ENCODE measurements at places on chromosomes 4 and X.

GRCh38 chr4:24287096-24287495 is 297.3 kb downstream of the DHX15 start:
- no peak overlapping the region for H3K27ac ChIP-seq
- DNase-seq = no peak
- no peaks in the 10 kb centered on the region for H3K36me3 ChIP-seq
- no peaks in the 10 kb centered on the region for H3K27me3 ChIP-seq
- no peaks in the 10 kb centered on the region for H3K4me1 ChIP-seq

- peaks cover 27% of the 10 kb centered on the region for H3K36me3 ChIP-seq
- peak overlapping the region; percentile 61 for H3K27ac ChIP-seq
- DNase-seq = no peak
- H3K27me3 ChIP-seq = no peaks in the 10 kb centered on the region
- peak overlapping the region; percentile 57 for H3K4me3 ChIP-seq
- H3K4me1 ChIP-seq = peaks cover 45% of the 10 kb centered on the region
These were observed 1.1 kb downstream of the IRAK1 start for GRCh38 chrX:154018518-154019060.

DNA sequence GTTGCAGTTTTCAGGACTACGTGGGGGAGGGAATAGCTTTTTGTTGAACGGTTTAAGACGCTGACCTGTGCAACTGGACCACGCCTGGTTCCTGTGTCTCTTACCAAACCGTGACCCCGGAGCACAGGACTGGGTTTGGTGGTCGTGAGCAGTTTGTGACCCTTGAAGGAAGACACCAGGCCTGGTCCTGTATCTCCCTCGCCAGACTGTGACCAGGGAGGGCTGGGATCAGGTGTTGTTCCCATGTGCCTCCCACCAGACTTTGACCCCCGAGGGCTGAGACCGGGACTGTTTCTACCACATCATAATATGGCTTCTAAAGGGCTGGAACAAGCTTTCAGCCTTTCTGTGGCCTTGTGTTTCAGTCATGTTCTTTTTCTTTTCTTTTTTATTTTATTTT is 683 bp downstream of the EBP start:
- H3K36me3 ChIP-seq = peaks cover 14% of the 10 kb centered on the region
- H3K4me3 ChIP-seq = peak overlapping the region; percentile 76
- H3K27me3 ChIP-seq = no peaks in the 10 kb centered on the region
- H3K4me1 ChIP-seq = peaks cover 35% of the 10 kb centered on the region
- peak overlapping the region; percentile 65 for H3K27ac ChIP-seq

- no peaks in the 10 kb centered on the region for H3K4me1 ChIP-seq
- no peak overlapping the region for H3K27ac ChIP-seq
- no peak for DNase-seq
- H3K36me3 ChIP-seq = no peaks in the 10 kb centered on the region
- H3K27me3 ChIP-seq = no peaks in the 10 kb centered on the region
- no peak overlapping the region for H3K4me3 ChIP-seq
These were observed 424.2 kb downstream of the PDGFC start for GRCh38 chr4:156547439-156547838.

GRCh38 chr4:139267301-139267700 is 12.7 kb downstream of the MGARP start:
- no peaks in the 10 kb centered on the region for H3K36me3 ChIP-seq
- H3K27ac ChIP-seq = no peak overlapping the region
- H3K4me1 ChIP-seq = peaks cover 7% of the 10 kb centered on the region
- H3K4me3 ChIP-seq = no peak overlapping the region

DNA sequence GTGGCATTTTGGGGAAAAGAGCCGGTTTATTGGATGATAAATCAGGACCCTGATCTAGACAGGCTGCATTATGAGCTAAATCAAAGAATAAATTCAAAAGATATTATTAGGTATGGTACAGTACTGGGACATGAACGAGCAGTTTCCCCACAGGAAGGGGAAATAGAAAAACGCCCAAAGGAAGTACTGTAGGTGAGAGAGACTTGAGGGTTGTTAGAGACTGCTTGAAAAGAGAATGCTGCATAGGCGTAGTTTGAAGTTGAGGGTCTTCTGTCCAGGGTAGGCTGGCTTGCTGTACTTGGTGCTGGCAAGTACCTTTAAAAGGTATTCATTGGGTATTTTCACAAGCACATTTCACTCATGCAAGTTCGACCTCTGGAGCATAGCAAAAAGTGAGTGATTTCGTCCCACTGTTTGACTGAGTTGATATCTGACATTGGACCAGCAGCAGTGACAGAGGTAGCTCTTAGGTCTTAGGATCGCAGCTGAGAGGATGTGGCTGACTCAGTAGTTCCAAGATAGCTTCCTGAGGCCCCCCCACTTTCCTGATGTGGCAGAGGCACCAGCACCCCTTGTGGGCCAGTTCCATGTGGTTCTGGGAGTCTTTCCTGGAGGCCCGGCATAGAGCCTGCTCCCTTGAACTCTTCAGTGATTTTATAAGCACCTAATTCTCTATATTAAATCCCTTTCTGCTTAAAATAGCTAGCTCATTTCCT is 64.3 kb downstream of the TMEM131L start:
- peak overlapping the region; percentile 32 for H3K4me3 ChIP-seq
- H3K4me1 ChIP-seq = peaks cover 78% of the 10 kb centered on the region
- H3K27ac ChIP-seq = peak overlapping the region; percentile 77
- H3K36me3 ChIP-seq = peaks cover 13% of the 10 kb centered on the region

- DNase-seq = no peak
- no peak overlapping the region for H3K27ac ChIP-seq
- no peaks in the 10 kb centered on the region for H3K27me3 ChIP-seq
- H3K4me1 ChIP-seq = no peaks in the 10 kb centered on the region
- H3K36me3 ChIP-seq = no peaks in the 10 kb centered on the region
These were observed 170.9 kb downstream of the FRMPD4 start for GRCh38 chrX:12309040-12309743.

- no peak for DNase-seq
- H3K27ac ChIP-seq = no peak overlapping the region
- peaks cover 3% of the 10 kb centered on the region for H3K27me3 ChIP-seq
- H3K4me1 ChIP-seq = no peaks in the 10 kb centered on the region
These were observed 15.4 kb upstream of the TBC1D19 start for GRCh38 chr4:26568446-26568994.

DNA sequence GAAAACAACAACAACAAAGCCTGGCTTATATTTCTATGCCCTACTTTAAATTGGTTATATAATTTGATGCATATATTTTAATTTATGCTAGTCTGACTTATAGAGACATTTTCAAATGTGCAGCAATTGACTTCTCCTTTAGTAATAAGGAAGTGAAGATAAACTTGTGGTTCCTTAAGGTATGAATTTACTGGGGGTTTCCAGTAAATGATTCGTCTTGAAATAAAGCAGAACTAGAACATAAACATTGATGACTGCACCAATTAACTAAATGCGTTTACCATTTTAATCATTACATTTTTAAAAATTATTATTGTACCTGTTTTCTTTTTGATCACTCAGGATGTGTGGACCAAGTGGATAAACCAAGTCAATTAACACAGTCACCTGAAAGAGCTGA is 99.6 kb upstream of the CCSER1 start:
- no peaks in the 10 kb centered on the region for H3K4me1 ChIP-seq
- H3K27ac ChIP-seq = no peak overlapping the region
- no peak for DNase-seq
- no peak overlapping the region for H3K4me3 ChIP-seq
- H3K36me3 ChIP-seq = no peaks in the 10 kb centered on the region

- peak overlapping the region; percentile 33 for H3K27ac ChIP-seq
- peaks cover 6% of the 10 kb centered on the region for H3K36me3 ChIP-seq
- H3K27me3 ChIP-seq = no peaks in the 10 kb centered on the region
- H3K4me3 ChIP-seq = peak overlapping the region; percentile 93
- peaks cover 16% of the 10 kb centered on the region for H3K4me1 ChIP-seq
These were observed 653 bp downstream of the PLA2G12A start for GRCh38 chr4:109729117-109729717.

DNA sequence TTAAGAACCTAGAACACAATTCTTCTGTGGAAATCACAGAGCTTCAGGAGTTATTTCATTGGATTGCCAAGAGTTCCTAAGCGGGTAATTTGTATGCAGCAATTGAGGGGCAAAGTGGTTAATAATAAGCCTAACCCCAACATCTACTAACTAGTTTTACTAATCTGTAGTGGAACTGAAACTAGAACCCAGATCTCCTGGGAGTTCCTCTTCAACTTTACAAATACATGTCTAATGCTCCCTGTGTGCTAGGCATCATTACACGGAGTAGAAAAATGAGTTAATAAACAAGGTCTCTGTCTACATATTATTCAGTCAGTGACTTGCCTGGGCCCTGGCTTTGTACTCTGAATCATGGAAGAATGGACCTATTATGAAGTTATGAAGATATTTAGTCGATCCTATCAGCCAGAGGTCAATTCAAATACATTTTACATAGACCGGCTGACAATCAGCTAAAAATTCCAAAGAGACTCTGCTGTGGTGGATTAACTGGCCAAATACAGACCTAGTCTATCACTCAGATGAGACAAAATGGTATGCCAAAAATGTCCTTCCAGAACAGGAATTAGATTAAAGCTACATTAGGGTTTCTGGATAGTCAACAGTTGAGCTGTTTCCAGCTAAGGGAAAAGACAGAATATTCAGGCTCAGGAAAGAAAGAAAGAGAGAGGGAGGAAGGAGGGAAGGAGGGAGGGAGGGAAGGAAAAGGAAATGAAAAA is 326.0 kb downstream of the FBXW7 start:
- no peak overlapping the region for H3K27ac ChIP-seq
- H3K27me3 ChIP-seq = no peaks in the 10 kb centered on the region
- no peaks in the 10 kb centered on the region for H3K36me3 ChIP-seq
- H3K4me3 ChIP-seq = no peak overlapping the region
- no peaks in the 10 kb centered on the region for H3K4me1 ChIP-seq
- DNase-seq = no peak

DNA sequence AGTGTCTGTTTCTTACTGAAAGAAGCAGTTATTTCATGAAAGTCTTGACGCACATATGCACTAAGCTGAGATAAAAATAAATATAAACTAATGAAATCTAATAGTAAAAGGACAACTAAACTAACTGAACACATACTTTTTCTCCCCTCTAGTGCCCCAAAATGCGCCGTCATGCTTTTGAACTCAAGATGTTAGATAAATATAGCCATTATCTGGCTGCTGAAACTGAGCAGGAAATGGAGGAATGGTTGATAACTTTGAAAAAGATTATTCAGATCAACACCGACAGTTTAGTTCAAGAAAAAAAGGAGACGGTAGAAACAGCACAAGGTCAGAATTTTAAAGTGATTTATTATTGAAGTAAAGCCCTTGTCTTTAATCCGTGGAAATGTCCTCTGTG is 70.2 kb downstream of the DOCK11 start:
- H3K4me3 ChIP-seq = no peak overlapping the region
- no peaks in the 10 kb centered on the region for H3K4me1 ChIP-seq
- H3K27me3 ChIP-seq = no peaks in the 10 kb centered on the region
- H3K27ac ChIP-seq = no peak overlapping the region

- H3K27me3 ChIP-seq = no peaks in the 10 kb centered on the region
- H3K27ac ChIP-seq = no peak overlapping the region
- H3K36me3 ChIP-seq = no peaks in the 10 kb centered on the region
- DNase-seq = no peak
- no peaks in the 10 kb centered on the region for H3K4me1 ChIP-seq
These were observed 161.2 kb downstream of the EFNB1 start for GRCh38 chrX:68989865-68990606.

DNA sequence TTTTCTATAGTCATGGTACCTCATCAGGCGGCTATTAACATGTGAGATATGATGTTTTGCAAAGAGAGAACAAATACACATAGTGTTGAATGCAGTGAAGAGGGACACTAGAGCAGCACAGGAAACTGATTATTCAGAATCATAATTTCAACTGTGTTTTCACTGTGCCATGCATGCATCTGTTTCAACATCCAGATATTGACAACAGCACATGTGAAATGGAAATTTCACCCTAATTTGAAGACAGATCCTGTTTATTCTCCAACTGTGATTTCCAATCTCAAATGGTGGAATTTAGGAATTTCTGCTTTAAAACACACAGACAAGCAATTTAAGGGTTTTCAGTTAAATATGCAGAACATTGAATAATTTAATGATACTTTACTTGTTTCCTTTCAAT is 288.6 kb downstream of the KCTD8 start:
- H3K27me3 ChIP-seq = no peaks in the 10 kb centered on the region
- DNase-seq = no peak
- no peak overlapping the region for H3K4me3 ChIP-seq
- no peaks in the 10 kb centered on the region for H3K36me3 ChIP-seq
- no peak overlapping the region for H3K27ac ChIP-seq

DNA sequence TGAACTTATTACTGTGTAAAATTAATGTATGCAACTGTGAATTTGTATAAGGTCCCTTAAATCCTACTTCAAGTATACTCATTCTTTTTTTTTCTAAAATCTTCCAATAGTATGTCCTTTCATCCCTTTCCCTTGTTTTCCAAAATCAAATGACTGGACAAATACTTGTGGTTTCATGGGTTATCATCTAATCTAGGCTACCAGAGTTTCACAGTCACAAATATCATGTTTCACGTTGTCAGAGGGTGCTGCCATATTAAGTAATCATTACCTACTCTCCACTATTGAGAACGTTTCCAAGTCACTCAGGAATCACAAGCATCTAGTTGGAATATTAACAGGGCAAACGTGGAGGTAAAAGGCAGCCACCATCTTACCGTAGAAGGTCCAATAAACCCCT is 1235.0 kb upstream of the TENM3 start:
- no peaks in the 10 kb centered on the region for H3K36me3 ChIP-seq
- no peaks in the 10 kb centered on the region for H3K4me1 ChIP-seq
- no peaks in the 10 kb centered on the region for H3K27me3 ChIP-seq
- H3K27ac ChIP-seq = no peak overlapping the region
- no peak for DNase-seq

DNA sequence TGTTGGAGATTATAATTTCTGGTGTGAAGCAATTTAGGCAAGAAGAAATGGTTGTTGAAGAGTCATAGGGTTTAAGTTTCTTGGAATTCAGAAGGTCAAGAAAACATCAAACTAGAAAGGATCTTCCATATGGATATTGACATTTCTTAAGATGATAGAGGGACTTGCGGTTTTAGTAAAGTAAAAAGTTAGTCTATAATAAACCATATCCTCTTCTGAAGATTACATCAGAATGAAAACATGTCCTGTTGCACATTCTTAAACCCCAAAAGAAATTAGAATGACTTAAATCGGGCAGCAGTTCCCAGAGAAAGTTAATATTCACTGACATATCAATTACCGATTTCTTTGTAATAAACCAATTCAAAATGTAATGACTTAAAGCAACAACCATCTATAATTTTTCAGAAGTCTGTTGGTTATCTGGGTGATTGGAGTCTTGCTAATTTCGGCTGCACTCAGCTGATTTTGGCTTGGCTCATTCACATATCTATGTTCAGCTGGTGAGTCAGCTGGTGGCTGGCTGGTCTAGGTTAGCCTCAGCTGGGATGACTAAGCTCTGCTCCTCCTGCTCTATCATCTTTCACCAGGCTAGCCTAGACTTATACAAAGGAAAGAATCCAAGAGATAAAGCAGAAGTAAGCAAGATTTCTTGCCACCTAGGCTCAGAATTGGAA is 24.4 kb upstream of the DYNLT3 start:
- H3K27ac ChIP-seq = no peak overlapping the region
- H3K4me1 ChIP-seq = no peaks in the 10 kb centered on the region
- no peaks in the 10 kb centered on the region for H3K27me3 ChIP-seq
- no peak overlapping the region for H3K4me3 ChIP-seq
